Hematopoietic multipotent progenitor cell treated with erythropoietin and hydrocortisone succinate and interleukin-3 and kit ligand, for 6 days (in vitro differentiated cells): ENCODE measurements at places on chromosomes 7 and 10.

DNA sequence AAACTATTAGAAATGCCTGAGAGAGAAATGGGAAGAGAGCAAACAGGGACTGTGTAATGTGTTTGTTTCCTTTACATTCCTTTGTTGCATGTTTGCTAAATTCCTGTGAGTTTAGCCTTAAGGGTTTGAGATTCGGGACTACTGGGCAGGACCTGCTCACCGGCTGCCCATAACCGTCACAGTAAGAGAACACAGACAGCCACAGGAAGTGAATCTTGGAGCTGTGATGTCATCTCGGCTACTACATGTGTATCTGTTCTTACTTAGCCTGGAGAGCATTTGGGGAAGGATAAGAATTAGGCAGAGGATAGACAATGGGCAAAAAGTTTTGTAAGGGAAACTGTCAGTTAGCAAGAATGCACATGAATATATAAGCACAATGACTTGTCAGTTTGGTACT, 485.1 kb upstream of the KLF6 start:
- no peak for DNase-seq

- no peak for DNase-seq
Observed at GRCh38 chr7:139992353-139993044, 70.3 kb downstream of the PARP12 start.

- no peak for DNase-seq
Observed at GRCh38 chr10:34715511-34716187, 99.4 kb downstream of the PARD3 start.

GRCh38 chr7:81186691-81187090, 267.8 kb upstream of the SEMA3C start:
- DNase-seq, result no peak

- DNase-seq, result no peak
Observed at GRCh38 chr7:66913118-66914037, 7.6 kb upstream of the TMEM248 start.

- DNase-seq, result no peak
Observed at GRCh38 chr10:108673741-108674140, 1249.6 kb downstream of the XPNPEP1 start.

DNA sequence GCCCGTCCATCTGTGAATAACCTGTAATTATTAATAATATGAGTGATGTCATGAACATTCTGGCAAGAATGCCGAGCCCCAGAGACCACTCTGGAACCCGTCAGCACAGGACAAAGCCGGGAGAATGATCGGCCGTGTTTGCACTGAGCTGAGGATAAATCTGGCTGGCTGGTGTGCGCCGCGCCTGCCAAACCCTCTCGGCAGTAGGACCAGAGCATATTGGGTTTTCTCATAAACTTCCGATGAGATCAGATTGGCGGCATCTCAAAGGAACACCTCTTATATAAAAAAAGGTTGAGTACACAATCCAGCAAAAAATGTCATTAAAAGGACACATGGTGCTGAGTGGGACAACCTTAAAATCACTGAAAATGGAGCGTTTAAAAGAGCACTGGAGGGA, 296.0 kb upstream of the MKI67 start:
- DNase-seq, result no peak

- DNase-seq, result no peak
Observed at GRCh38 chr10:131155218-131155875, 156.2 kb downstream of the TCERG1L start.

DNA sequence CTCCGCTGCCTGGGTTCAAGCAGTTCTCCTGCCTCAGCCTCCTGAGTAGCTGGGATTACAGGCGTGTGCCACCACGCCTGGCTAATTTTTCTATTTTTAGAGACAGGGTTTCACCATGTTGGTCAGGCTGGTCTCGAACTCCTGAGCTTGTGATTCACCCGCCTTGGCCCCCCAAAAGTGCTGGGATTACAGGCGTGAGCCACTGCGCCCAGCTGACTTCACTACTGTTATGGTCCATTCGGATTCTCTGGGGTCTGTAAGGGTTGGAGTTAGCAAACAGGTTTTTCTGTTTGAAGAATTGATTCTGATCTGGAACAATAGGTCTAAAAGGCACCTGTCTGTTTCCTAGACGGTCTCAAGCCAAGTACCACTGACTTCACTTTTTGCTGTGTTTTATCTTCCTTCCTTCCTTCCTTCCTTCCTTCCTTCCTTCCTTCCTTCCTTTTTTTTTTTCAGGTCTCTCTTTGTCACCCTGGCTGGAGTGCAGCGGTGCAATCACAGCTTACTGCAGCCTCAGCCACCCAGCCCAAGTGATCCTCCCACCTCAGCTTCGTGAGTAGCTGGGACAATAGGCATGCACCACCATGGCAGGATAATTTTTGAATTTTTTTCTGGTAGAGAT, 192.2 kb downstream of the CAMK1D start:
- DNase-seq, result no peak

DNA sequence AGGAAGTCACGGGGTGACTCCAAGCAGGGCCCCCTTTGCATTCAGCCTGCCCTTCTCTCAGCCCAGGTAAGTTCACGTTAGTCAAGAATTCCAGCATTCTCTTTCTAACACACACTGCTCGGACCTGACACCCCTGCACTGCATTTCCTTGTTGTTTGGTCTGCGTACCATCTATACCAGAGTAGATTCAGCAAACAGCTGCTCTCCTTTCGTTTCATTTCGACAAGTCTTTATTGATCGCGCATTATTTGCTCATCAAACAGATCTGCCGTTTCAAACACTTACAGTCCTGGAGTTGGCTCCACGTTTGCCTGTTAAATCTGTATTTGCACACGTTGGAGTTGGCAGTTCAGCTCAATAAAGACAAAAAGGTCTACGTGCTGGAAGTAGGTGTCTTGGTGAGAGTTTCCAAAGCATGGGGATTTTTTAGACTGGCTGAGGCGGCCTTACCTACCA, 495.1 kb downstream of the RPS24 start:
- DNase-seq, result no peak

DNA sequence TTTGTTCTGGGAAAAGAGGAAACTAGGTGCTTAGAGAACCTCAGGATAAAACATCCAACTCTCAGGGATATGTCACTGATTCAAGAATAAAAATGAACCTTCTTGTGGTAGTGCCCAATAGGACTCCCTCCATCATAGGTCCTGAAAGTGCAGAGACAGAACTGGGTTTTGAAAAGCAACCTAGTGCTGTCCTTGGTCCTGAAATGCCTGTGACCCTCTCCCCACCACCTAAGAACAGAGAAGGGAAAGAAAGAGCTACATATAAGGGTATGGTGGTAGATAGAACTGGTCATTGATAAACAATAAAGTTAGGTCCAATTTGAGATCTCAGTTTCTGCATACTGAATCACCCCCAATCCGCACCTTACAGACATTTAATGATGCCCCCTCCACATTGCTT, 953.3 kb downstream of the XPNPEP1 start:
- DNase-seq, result peak; percentile 60

- no peak for DNase-seq
Observed at GRCh38 chr10:77825965-77826364, 100.6 kb downstream of the DLG5 start.

DNA sequence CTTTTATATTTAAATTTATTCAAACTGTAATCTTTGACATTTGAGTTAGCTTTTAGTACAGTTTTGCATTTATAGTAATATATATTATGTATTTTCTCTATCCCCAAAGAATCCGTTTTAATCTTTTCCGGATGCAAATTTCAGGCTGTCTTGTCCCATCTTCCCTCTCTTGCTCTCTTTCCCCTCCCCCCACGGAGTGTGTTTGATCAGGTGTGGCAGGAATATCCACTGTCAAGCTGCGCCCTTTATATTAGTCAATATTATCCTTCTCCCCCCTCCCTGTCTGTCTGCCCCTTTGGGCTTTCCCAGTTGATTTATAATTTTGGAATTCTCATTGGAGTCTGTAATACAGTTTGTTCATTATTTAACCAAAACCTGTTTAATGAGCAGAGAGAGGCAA, 19.0 kb downstream of the GBF1 start:
- no peak for DNase-seq

DNA sequence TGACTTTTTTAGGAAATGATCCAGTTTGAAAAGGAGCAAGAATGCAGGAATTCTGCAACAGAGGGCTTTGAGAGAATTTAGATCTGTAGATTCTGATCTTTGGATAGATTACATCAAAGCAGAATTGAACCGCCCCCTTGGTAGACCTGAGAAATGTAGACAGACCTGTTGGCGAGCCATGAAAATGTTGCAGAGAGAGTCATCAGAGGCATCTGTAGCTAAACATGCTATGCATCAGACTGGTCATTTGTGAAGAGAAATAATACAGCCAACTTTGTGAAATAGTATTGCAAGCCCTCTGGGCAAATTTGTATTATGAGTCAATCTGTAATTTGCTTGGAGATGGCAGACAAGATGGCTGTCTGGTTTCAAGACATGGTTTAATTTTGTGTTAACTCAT, 4.3 kb upstream of the C1GALT1 start:
- no peak for DNase-seq

- no peak for DNase-seq
Observed at GRCh38 chr10:21171936-21172541, 274.9 kb upstream of the NEBL start.

DNA sequence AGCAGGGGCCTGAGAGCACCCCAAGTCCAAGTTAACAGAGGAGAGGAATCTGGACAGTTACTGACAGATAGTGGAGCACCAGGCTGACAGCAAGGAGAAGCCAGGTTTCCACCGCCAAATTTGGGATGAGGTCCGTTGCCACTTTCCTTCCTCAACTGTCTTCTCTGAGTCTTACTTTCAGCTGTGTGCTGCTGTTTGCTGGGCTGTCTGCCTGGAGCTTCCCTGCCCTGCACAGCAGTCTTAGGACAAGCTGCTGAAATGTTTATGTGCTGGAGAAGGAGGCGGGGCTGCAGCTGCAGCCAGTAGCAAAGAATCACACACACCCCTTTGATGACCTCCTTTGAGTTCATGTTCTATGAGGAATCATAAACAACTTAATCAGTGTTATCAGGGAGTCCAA, 17.4 kb upstream of the CYP3A7 start:
- DNase-seq, result no peak

DNA sequence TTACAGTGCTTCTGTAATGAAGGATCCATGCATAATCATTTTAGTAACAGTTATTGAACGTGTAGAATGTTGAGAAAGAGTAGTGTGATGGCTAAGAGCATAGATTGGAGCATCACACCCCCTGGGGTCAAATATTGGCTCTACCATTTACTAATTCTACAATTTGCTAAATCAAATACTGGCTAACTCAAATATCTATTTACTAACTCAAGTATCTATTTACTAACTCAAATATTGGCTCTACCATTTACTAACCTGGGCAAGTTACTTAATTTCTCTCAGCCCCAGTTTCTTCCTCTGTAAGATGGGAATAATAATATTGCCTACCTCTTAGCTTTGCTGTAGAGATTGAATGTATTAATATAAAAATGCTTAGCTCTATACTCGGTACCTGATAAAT, 64.0 kb downstream of the CDK14 start:
- no peak for DNase-seq

DNA sequence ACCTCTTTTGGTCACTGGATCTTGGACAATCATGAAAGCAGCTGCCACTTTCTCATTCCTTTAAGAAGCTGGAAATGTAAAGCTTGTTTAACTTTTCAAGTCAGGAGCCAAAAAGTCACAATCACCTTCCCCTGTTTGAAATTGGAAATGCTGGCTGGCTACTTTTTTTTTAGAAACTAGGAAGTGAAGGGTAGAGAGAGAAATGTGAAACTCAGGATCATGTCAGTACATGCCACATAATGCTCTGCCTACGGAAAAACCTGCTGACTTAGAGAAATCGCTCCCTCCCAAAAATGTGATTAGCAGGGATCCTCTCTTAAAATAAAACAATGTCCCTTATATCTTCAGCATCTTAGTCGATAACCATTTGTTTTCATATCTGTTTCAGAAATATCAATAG, 188.4 kb upstream of the C7orf33 start:
- DNase-seq, result no peak

GRCh38 chr7:20358762-20359282, 28.1 kb downstream of the ITGB8 start:
- DNase-seq, result no peak

DNA sequence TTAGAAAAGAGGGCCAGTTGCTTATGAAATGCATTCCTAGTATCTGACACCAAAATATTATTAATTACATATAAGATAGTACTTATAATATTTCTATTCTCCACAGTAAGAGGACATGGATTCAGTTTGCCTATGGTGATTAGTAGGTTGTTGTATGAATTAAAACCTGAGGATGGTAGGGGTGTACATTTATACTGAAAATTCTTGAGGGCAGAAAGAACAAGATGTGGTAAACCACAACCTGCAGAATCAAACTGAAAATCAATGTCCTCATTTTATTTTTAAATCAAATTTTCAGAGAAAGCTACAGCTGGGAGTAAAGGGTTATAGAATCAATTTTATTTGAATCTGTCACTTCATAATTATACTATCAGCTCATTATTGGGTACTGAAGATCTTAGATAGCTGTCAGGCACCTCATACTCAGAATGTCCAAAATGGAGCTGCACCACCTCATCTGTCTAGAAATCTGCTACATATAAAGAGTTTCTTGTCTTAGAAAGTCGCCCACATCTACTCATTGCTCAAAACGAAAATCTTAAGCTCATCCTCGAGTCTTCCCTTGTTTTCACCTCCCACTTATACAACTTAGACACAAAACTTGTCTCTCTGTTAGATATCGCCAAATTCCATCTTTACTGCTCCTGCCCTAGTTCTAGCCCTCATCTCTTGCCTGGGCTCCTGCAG, 65.4 kb downstream of the MYO3A start:
- DNase-seq, result no peak

DNA sequence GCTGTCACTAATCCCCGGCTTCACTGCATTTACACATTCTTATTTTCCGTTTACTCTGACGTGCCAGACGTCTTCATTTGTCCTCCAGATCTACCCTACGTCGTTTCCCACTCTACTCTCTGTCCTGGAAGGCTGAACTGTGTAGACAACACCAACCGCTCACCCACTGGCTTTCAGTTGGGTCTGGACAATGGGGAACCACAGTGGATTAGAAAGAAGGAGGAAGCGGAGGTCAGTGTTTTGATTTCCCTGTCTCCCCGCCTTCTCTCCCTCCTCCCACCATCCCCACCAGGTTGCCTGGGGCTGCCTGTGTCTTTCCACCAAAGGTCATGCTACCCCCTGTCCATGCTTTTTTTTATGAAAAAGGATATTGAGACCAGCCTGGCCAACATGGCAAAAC, 14.0 kb upstream of the CTBP2 start:
- DNase-seq, result no peak

DNA sequence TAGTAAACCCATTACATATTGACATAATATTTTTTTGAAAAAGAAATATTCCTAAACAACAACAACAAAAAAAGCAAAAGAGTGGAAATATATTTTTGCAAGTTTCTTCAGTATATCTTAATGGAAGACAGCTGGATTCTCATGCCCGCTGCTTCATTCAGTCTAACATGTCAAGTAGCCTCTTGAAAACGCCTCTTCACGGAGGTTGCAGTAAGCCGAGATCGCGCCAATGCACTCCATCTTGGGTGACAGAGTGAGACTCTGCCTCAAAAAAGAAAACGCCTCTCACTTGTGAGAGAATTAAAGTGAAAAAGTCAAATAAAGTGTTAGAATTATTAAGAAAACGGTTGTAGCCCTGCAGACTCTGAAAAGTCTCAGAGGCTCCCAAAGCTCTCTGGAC, 1.3 kb downstream of the CUTC start:
- DNase-seq, result peak; percentile 24
